Stimulated activated CD4-positive, alpha-beta T cell treated with anti-CD3 and anti-CD28 coated beads, Interleukin-15, amount 100 ng/mL, for 24 hours (primary cell): ENCODE measurements at places on chromosomes 6 and 20.

- DNase-seq = no peak
These were observed 120.2 kb downstream of the MBOAT1 start for GRCh38 chr6:20092071-20092566.

- DNase-seq = no peak
These were observed 269.3 kb downstream of the NRN1 start for GRCh38 chr6:5737460-5737859.

DNA sequence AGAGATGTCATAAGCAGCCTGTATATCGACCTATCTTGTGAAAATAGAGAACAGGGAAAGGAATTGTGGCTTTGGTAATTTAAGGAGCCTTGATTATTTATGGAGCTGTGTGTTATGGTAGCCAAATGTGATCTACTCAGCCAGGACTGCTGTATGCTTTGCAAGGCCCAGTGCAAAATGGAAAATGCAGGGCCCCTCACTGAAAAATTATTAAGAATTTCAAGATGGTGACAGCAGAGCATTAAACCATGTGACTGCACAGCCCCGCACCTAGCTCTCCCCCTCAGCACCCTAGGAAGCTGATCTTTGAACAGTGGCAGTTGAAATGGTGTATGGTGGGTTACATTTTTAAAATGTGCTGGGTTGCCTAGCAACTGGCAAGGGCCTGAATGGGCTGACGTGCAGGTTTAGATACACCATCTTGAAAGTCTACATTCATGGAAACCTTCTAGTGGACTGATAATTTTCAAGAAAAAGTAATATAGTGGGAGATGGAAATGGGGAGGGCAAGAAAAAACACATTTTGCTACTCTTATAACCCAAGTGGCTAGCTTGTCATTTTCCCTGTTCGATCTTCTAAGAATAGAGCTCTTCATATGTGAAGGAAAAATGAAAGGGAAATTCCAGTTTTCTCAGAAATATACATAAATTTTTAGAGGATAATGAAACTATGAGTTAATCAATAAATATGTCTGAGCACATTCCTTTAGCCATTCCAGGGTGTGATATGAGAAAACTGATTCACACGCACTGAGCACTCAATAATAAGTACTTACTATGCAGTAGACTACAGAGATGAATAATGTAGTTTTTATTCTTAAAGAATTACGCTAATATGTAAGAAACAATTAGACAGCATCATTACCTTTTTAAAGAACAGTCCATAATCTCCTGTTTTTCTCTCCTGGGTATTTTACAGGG lies 208.0 kb downstream of the ARHGAP18 start:
- no peak for DNase-seq

GRCh38 chr6:9481292-9482029 lies 933.4 kb downstream of the TFAP2A start:
- no peak for DNase-seq

DNA sequence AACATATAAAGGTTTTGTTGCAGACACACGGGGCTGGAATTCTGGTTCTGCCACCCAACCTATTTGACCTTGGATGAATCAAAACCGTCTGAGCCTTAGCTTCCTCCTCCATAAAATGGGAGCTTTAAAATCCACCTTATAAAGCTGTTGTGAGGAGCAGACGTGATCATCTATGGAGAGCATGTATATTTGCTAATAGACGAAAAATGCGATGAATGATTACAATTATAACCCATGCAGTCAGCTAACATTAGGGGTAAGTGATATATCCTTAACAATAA lies 586 bp upstream of the NUP153 start:
- DNase-seq = no peak

- peak; percentile 66 for DNase-seq
These were observed 2.9 kb upstream of the RAB22A start for GRCh38 chr20:58306421-58307261.

DNA sequence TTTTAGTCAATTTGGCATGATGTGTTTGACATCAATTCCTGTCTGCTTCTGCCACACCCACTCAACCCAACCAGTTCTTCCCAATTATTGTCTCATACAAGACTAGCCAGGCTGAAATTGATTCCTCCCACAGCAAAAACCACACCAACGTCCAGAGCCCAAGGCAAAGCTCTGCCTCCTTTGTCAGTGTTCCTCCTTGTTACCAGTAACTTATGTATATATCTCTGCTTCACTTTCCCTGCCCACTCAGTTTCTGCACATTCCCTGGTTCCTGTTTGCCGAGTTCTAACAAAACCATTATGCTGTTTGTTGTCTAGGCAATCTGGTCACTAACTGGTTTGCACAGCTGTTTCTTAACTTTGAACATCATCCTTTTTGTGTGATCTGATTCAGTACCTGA lies 547.9 kb upstream of the PTCHD4 start:
- no peak for DNase-seq

DNA sequence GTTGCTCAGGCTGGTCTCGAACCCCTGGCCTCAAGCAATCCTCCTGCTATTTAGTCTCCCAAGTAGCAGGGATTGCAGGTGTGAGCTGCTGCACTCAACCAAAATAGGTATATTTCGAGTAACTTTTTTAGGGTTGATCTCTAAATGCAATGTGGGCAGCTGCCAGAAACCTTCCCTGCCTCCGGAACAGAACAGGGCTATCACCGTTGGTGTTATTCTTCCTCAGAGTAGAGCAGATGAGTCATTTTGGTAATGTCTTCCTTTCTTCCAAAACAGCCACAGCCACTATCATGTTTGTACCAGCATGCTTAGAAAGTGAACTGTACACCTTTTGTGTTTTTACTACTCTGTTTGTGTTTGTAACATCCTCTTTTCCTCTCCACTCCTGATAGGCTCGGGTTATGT lies 44.1 kb downstream of the SNX9 start:
- peak; percentile 33 for DNase-seq

- no peak for DNase-seq
These were observed 833.7 kb downstream of the TFAP2A start for GRCh38 chr6:9581155-9581554.

- no peak for DNase-seq
These were observed 66.7 kb downstream of the FAM229B start for GRCh38 chr6:112153926-112154607.

- DNase-seq = no peak
These were observed 127.8 kb downstream of the ZMYND8 start for GRCh38 chr20:47228654-47229053.

GRCh38 chr6:2917065-2917464 lies 14.0 kb upstream of the SERPINB9 start:
- no peak for DNase-seq

GRCh38 chr20:31678389-31679356 lies 41.0 kb downstream of the COX4I2 start:
- DNase-seq = no peak

- DNase-seq = no peak
These were observed 76.6 kb upstream of the HSF2 start for GRCh38 chr6:122322824-122323223.

GRCh38 chr6:134437376-134437775 lies 119.5 kb upstream of the SGK1 start:
- peak; percentile 41 for DNase-seq

GRCh38 chr6:148313488-148313887 lies 29.1 kb upstream of the SASH1 start:
- DNase-seq = no peak

DNA sequence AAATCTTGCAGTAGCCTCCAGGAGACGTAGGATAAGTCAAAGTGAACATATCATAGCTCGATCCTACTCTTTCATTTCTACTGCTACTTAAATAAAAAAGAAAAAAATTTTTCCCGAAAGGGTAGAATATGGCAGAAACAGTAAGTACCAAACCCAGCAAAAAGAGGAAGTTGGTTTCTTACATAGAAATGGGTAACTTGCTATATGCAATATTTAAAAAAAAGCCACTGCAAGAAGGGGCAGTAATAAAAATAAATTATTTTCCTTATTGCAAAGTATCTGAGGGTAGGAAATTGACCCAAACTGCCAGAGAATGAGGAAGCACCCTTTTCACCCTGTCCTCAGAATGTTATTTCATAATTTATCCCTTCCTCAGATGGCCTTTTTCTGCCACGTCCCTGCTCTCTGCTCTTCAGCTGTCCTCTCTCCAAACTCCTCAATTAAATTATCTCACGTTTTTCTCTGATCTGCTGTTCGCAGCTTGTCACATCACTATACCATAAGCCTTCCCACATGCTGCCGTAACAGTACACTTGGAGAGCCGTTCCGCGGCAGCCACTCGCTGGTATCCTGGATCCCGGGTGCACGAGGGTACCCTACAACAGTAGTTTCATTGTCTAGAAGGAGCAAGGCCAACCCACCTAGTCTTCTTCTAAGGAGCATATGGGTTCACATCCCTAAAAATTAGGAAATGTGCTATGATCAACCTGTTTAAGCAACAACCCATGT lies 149.6 kb downstream of the BACH2 start:
- DNase-seq = no peak

GRCh38 chr6:143158113-143158581 lies 97.5 kb downstream of the AIG1 start:
- no peak for DNase-seq

GRCh38 chr6:109081516-109082187 lies 13.0 kb downstream of the SESN1 start:
- no peak for DNase-seq

DNA sequence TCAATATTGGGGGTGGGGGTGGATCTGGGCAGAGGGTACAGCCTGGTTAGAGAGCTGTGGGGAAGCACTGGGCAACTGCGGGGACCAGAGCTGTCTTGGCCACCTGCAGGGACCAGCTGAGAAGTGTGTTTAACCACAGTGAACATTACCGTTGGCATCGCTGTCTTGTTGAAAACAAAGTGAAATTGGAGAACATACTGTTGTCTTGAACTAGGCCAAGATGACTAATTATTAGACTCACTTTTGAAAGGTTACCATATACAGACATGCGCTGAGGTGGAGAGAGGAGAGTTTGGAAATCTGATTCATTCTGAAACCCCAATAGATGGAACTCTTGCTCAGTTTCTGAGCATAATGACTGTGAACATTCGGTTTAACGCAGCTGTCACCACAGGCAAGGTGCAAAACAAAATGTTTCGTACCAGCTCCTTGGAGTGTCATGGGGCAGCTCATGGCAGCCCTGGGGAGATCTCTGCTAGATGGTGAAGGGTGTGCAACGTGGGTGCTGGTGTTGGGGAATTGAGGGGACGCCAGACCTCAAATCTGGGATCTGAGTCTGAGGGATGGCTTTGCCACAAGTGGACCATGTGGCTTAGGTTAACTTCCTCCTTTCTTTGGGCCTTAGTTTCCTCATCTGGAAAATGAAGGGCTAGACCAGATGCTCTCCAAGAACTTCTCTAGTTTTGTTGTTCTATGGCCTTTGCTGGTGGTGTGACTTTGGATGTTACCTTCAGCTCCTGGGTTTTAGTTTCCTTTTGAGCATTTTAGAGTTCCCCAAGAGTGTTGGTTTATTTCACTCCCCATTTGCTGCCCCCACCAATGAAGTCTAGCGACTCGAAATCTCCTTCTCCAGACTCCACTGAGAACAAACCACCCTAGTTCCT lies 24.6 kb upstream of the GTSF1L start:
- peak; percentile 75 for DNase-seq

DNA sequence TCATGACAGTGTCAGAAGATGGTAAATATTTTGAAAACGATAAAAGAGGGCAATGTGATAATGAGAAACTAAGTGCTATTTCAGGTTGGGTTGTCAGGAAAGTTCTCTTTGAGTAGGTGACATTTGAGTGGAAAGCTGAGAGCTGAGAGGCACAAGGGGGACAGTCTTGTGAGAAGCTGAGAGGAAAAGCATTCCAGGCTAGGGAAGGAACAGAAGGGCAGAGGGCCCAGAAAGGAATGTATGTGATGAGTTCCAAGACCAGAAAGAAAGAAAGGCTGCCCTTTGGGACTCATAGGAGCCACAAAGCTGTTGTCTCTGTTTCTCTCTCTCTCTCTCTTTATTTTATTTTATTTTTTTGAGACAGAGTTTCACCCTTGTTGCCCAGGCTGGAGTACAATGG lies 7.6 kb upstream of the RNF182 start:
- no peak for DNase-seq

DNA sequence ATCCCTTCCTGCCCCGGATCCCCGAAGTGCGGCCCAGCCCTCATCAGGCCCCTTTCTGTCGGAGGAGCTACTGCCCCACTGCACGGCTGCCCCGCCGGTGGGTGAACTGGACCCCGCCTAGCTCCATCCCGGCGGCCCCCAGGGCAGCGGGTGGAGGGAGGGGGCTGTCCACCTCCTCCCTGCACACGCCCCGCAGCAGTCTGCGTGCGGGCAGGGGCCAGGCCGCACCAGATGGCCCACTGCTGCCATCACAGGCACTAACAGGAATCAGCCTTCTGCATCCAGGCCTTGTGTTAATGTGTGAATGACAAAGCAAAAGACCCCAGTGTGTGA lies 54.9 kb upstream of the UNC93A start:
- no peak for DNase-seq

DNA sequence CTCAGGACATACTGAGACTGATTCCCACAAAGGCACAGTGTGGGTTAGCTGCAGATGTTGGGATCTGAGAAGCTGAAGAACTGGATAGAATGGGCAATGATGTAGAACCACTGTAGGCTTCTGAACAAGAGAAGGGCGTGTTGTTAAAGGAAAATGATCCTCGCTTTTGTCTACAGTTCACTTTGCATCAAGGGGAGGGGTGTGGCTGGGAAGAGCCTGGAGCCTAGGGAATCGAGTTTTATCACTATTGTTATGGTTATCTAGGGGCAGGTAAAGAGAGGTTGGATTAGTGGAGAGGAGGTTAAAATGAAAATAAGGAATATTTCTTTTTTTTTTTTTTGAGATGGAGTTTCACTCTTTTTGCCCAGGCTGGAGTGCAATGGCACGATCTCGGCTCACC lies 768.1 kb downstream of the KIF16B start:
- no peak for DNase-seq
